ENCODE measurements at places on chromosomes 6 and 20.

DNA sequence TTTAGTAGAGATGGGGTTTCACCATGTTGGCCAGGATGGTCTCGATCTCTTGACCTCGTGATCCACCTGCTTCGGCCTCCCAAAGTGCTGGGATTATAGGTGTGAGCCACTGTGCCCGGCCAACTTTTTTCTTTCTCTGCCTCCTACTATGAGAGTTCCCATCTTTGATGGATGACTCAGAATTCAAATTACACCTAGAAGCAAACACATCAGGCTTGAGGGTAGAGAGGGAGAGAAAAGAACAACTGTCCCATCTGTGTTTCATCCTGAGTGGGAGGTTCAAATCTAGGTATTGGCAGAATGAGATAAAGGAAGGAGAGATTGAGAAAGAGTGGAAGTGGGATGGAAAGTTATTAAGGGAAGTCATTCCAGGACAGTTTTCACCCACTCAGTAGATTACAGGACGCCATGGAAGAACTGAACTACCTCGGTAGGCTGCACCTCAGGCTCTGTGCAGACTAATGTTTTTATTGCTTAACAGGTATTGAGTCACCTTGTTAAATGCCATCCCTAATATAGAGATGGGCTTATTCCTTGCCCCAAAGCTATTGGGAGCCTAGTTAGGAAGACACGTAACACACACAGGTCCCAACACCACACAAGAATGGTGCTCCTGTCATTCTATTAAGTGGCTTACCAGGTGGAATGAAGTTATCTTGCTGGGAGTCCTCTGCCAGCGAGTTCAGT is 275.7 kb downstream of the SOX4 start:
- no peak for DNase-seq

- no peak for DNase-seq
Observed at GRCh38 chr6:71080826-71081225, 124.0 kb upstream of the B3GAT2 start.

GRCh38 chr6:31903957-31904356 is 2.1 kb upstream of the ZBTB12 start:
- DNase-seq, result no peak

GRCh38 chr6:195861-196360 is 96.4 kb upstream of the DUSP22 start:
- no peak for DNase-seq

DNA sequence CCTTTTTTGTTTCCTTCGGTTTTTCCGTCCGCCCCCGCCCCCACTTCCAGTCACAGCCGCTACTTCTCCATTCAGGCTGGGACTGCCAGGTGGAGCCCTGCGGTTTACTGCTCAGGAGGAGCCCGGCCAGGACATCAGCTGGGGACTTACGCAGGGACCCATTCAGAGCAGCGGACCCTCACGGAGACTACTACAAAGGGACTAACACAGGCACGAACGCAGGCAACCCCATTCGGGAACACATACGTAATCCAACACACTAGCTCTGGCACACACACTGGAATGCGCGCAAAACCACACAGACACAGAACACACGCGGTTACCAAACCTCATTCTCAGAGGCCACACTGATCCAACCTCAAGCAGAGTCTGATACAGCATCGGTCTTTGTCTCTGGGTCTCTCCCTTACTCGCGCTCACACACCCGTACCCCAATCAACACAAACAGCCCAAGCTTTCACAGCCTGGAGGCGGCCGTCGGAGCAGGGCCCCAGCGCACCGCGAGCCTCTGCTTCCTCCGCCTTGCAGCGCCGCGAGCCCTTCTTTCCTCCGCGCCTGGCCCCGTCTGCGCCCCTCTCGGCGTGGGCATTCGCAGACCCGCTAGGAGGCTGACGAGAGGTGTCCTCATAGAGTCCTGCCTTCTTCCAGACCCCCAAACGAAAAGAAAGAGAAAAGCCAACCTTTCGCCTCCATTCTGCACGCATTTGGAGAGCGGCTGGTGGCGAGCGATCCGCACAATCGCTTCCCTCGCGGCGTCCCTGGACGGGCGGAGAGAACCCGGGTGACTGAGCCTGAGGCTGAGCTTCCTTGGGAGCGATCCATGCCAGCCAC is 1.1 kb upstream of the SLC32A1 start:
- DNase-seq, result no peak

DNA sequence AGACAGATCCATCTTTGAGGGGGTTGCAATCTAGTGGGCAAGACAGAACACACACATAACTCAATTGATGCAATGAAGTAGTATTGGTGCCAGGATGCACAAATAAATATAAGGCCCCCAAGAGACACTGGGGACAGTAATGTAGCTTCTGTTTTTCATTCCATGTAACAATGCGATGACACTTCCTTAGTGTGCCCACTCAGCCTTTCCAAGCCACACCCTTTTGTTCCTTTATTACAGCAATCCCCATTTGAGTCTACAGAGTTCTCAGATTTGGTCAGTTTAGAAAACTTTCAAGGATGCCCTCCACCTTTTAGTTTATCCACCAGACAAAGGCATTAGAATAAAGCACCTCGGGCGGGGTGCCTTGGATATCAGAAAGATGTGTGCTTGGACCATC is 15.5 kb downstream of the TGM3 start:
- no peak for DNase-seq

DNA sequence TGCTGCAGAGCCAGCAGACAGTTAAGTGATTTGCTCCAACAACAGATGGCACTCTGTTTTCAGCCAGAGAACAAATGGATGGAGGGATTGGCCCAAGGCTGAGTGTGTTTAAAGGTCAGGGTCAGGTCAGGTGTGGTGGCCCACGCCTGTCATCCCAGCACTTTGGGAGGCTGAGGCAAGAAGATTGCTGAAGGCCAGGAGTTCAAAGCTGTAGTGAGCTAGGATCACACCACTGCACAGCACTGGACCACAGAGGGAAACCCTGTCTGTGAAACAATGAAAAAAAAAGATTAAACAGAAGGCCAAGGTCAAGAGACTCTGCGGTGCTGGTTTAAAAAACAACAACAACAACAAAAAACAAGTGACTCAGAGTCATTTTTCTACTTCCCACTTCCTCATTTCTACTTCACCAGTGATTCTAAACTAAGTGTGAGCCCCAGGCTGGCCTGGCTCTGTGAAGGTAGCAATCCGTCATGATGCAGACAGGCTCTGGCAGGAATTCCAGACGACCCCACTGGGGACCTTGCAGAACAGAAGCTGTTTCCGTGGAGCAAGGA is 42.5 kb upstream of the ARMC2 start:
- no peak for DNase-seq

GRCh38 chr6:128743974-128744765 is 138.8 kb upstream of the LAMA2 start:
- DNase-seq, result no peak

DNA sequence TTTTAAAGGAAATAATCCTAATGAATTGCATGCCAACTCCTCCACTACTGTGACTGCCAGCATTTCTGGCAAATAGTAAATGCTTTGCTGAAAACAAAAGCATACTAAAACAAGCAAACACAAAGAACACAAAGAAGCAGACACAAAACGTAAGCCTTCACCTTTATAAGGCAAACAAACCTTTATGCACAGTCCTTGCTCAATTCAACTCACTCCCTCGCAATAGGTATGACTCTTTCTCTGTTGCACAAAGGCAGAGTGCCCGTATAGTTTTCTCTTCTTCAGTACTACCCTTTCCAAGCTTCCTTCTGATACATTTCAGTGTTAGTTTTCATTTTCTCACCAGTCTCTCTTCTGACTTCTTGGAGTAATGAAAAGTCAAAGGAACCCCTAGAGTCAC is 63.9 kb downstream of the PDE10A start:
- no peak for DNase-seq

DNA sequence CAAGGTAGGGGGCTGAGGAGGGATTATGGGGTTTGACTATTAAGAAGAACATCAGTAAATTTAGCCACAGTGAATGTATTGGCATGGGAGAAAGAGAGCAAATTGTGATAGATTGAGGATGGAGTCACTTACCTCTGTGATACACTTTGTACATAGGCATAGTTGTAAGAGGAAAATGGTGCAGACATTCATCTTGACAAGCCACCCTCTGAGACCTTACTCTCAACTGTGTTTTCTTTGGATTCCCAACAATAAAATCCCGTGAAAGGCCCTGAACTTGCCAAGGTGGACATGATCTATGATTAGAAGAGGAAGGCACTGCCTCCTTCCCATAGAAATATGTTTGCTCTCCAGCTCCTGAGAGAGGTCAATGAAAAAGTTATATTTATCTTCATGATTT is 18.6 kb upstream of the TENT5A start:
- no peak for DNase-seq

DNA sequence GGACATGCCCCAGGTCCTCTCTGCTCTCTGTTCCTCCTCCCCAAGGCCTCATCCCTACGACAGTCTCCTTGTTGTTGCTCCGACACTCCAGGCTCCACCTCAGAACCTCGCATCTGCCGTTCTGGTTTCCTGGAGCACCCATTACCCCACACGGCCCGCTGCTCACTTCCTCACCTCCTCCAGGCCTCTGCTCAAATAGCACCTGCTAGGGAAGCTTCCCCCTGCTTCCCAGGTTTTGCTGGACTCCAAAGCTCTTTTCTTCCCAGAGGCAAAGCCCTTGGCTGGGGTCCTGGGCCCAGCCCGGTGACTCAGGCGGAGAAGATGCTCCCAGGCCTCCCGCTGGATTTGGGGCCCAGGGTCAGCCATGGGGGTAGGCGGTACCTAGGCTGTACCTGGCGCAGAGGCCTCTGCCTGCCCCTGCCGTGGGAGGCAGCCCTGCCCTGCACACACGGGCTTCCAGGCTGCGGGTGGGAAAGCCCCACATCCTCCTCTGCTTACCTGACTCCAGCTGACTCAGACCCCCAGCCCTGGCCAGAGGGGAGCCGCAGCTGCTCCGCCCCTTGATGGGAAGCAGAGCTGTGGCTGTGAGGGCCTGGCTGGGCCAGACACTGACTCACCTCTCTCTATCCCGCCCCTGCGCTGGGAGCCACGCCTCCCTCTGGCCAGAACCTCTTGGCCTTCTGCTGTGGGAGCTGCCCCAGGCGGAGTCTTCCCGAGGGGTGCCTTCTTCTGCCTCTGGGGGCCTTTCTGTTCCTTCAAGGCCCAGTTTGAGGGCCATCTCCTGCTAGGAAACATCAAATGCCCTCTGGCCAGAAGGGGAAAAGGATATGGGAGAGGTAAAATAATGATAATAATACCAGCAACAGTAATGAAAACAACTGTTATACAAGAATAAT is 130.5 kb downstream of the CEBPB start:
- no peak for DNase-seq

DNA sequence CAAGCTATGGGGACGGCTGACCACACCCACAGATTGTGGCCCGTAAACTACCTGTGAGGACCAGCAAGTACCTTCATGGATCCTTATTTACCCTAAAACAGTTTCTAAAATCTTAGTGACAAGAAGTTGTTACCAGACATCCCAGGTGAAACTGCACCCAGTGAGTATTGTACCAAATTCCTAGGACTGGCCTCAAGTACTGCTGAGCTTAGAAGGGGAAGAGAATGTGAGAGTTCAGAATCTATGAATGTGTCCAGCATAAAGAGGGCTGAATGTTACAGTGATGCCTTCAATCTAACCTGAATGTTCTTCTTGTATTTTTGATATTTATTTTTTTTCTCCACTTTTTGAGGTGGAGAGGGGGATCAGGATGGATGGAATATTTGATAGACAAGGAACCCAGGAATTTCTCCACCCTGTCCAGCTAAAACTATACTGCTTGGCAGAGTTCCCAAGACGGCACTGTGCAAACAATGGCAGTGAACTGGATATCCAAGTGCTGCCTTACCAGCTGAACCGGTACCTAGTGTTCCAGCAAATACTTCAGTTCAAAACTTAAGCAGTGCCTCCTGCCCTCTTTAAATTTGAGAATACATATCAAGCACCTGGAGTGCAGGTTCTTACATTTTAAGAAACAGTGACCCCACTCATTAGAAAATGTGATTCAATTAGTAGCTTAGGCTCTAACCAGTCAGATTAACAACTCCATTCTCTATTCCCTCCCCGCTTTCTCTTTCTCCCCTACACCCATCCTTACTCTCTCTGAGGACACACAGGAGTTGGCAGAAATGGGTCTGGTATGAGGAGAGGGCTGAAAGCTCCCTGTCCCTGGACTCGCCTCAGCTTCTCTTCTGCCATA is 427.3 kb upstream of the FLRT3 start:
- no peak for DNase-seq

Measured in activated naive CD4-positive, alpha-beta T cell (primary cell).